Activated CD4-positive, alpha-beta T cell treated with anti-CD3 and anti-CD28 coated beads, Interleukin-2, amount 10 ng/mL, durations not matched to agents 7 days and 5 days (primary cell): ENCODE measurements at places on chromosomes 7 and 10.

DNA sequence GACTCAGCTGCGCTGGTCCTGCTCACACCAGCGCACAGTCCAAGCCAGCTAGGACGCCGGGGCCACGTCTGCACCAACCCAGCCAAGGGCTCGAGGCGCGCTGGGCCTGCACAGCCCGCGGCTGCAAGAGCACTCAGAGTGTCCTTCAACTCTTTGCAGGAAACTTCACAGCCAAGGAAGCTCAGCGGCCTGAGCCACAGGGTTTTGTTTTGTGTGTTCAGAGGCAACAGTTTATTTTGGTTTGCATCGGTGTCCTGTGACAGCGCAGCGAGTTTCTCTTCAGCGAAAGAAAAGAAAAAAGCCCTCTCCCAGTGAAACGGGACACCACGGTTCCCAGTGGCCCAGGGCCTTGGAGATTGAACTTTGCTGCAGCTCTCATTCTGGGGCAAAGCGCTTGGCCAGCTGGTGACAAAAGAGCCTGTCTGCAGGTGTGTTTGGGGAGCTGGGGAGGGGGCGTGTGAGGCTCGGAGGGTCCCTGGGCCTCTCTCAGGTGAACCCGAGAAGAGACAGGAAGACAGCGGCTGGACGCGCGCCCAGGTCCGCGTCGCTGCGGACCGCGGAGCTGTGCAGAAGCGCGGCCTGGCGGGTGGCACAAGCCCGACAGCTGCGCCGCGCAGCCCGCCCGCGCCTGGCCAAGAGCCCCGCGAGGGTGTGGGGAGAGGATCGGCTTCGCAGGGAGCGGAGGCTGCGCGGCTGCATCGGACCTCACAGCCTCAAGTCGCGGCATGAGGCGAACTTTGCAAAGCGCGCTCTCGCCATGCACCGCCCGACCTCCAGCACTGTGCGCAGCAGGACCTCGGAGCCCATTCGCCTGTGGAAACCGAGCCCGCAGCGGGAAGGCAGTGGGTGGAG lies 922 bp downstream of the CXCL12 start:
- H3K27ac ChIP-seq = no peak overlapping the region
- DNase-seq = no peak
- no peak overlapping the region for H3K4me3 ChIP-seq
- peaks cover 26% of the 10 kb centered on the region for H3K27me3 ChIP-seq

DNA sequence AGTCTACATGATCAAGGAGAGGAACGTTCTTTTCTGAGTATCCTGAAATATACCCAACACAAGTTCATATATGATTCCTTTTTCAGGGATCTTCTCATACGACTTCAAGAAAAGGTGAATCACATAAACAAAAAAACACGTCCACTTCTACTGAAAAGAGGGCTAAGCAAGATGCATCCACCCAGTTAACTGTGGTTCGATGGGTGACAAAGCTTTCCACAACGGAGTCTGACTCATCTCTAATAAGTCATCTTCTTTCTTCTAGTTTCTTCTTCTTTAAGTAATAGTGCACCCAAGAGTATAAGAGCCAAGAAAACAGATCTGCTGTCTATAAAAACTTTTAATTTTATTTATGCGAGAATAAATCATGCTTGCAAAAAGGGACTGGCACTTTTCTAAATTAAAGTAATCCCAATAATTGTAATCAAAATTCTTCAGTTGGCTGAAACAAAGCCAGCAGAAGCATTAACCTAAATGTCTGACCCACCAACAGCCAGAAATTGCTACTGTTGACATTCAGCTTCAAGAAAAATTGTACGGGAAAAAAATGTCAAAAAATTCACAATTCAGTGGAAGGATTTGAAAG lies 146.9 kb upstream of the ANK3 start:
- H3K4me1 ChIP-seq = peaks cover 22% of the 10 kb centered on the region
- peaks cover 12% of the 10 kb centered on the region for H3K36me3 ChIP-seq
- H3K27me3 ChIP-seq = no peaks in the 10 kb centered on the region
- peak; percentile 7 for DNase-seq
- no peak overlapping the region for H3K27ac ChIP-seq

DNA sequence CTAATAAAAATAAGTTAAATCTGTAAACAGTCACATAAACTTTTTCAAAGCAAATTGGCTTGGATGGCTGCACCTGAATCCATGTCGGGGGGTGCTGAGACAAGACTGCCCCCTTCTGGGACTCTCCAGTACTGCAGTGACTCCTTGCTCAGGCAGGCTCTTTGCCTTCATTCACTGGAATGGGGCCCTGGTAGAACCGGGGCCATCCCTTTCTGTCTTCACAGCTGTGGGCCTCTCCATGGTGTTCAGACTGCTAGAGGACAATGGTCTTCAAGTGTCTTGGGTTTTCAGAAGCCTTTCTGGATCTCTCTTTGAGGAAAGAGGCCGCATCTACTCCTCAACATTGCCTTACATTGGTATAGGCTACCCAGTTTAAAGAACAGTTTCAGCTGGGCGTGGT lies 16.1 kb upstream of the IMPDH1 start:
- no peak overlapping the region for H3K27ac ChIP-seq
- peaks cover 4% of the 10 kb centered on the region for H3K4me1 ChIP-seq
- no peaks in the 10 kb centered on the region for H3K36me3 ChIP-seq
- DNase-seq = peak; percentile 84
- no peak overlapping the region for H3K4me3 ChIP-seq
- H3K27me3 ChIP-seq = peaks cover 7% of the 10 kb centered on the region

DNA sequence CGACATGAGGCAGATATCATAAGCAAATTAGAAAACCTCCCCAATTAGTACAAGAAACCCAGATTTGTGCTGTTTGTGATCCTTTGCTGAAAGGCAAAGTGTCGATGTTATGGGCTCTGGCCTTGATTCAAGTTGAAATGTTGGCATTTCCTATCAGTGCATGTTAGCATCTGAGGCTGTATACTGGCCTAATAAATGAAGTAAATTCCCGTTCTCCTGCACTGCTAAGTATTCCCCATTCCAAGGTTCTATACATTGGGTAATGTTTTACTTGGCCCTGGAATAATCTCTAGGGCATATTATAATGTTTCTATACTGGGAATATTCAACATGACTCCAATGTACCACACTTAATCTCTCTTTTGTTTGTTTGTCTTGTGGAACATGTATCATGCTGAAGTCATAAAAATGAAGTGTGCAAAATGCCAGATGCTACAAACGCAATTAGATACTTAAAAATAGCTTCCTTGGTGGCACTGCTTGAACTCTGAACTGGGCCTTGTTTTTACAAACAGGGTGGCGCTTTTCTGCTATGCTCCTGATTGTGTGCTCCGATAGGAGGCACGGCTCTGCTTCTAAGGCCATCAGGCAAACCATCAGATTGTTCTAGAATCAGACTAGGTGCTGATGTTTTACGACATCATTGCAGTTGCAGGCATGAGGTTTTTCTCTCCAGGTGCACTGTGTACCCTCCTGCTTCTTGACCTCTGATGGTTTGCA lies 156.7 kb upstream of the TCF7L2 start:
- H3K27me3 ChIP-seq = no peaks in the 10 kb centered on the region
- H3K4me3 ChIP-seq = no peak overlapping the region
- H3K4me1 ChIP-seq = no peaks in the 10 kb centered on the region
- H3K27ac ChIP-seq = no peak overlapping the region

DNA sequence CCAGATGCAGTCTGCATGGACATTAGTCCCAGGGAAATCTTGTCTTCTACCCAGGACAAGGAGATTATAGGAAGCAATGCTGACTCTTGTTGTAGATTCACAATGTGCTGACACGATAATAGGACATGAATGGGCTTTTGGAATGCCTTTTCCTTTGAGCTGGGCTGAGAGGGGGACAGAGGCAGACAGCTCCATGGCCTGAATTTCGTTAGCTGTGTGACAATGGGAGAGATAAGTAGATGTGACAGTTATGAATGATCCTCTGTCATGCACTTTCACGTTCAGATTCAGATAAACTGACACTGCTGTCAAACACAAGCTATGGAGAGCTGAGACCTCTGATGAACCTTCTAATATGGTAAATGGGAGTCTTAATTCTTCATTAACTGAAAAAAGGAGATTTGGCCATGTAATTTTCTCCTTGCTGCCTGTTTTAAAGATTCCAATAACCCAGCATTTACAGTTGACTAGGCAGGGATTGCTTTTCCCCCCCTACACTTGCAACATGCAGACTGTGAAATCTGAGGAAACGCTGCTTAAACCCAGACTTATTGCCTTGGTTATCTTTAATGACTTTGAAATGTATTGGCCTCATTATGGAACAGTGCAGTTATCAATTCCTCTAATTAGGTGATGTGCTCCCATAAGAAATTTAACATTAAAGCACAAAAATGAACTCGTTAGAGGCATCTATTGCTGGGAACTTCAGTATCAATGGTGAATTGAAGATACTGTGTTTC lies 669.3 kb downstream of the AUTS2 start:
- peaks cover 3% of the 10 kb centered on the region for H3K27me3 ChIP-seq
- DNase-seq = no peak
- no peak overlapping the region for H3K27ac ChIP-seq
- no peaks in the 10 kb centered on the region for H3K36me3 ChIP-seq
- no peaks in the 10 kb centered on the region for H3K4me1 ChIP-seq

DNA sequence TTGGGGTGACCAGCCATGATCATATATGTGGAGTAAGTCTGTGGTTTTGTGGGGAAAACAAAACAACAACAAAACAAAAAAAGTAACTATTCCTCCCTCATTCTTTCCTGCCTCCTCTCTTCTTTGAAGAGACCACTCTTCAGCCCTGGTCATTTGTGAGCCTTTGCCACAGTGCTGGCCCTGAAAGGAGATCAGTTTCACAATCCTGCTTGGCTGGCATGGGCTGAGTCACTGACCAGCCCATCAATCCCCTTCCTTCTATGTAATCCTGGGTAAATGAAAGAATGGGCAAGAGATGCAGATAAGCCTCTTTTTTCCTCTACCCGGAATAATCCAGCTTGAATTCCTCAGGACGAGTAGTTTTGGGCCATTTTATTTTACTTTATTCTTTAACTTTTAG lies 13.6 kb downstream of the CSTF2T start:
- no peak overlapping the region for H3K4me3 ChIP-seq
- no peak for DNase-seq
- H3K27ac ChIP-seq = no peak overlapping the region
- no peaks in the 10 kb centered on the region for H3K4me1 ChIP-seq
- H3K27me3 ChIP-seq = peaks cover 12% of the 10 kb centered on the region
- H3K36me3 ChIP-seq = no peaks in the 10 kb centered on the region

GRCh38 chr10:1048349-1048731 lies 579 bp downstream of the IDI1 start:
- H3K4me3 ChIP-seq = peak overlapping the region; percentile 92
- no peaks in the 10 kb centered on the region for H3K27me3 ChIP-seq
- peak; percentile 56 for DNase-seq

DNA sequence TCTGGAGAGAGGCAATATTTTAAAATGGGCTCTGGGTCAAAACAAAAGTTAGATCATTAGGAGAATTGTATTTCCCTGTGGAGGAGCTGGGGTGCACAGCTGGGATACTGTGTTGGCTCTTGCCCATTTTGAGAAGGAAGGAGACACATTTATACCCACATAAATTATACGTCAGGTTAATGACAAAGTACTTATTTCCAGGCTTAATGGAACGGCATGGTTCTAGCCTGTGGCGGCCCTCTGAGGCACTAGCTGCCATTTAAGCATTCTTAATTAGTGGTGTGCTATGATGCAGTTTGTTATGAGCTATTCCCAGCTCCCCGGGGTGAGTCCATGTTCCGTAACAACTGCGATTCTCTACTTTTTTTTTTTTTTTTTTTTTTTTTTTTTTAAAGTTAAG lies 193.5 kb downstream of the SEC23IP start:
- H3K36me3 ChIP-seq = no peaks in the 10 kb centered on the region
- peaks cover 2% of the 10 kb centered on the region for H3K27me3 ChIP-seq
- no peak overlapping the region for H3K4me3 ChIP-seq
- no peak for DNase-seq
- H3K4me1 ChIP-seq = no peaks in the 10 kb centered on the region
- no peak overlapping the region for H3K27ac ChIP-seq

- no peaks in the 10 kb centered on the region for H3K36me3 ChIP-seq
- no peak overlapping the region for H3K27ac ChIP-seq
- H3K4me3 ChIP-seq = no peak overlapping the region
- H3K4me1 ChIP-seq = no peaks in the 10 kb centered on the region
- DNase-seq = no peak
Measured at GRCh38 chr7:69908454-69908853, 310.2 kb downstream of the AUTS2 start.

DNA sequence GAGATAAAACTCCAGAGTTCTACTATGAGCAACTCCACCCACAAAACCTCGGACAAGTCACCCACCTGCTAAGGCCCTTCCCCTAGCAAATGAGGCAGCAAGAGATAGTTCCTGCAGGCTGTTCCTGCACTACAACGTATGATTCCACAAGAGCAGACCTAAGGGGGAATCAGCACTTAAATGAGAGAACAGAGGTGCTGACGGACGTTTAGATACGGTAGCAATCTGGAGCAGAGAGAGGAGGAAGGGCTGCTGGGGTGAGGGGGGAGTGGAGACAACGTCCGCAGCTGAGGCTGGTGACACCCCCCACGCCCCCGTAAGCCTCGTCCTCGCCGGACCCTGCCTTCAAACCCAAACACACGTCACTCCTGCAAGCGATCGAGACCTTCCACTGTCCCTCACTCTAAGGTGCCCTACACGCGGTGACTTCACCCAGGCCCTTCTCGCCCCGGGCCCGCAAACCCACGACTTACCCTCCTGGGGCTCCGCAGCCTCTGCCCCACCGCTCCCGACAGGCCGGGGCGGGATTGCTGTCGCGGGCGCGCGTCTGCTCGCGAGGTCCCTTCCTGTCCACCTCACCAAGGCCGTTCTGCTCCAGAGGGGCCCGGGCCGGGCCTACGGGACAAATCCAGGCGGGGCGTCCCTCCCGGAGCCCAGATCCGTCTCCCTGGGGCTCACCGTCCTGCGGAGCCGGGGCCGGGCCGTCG lies 635 bp downstream of the ZNF12 start:
- peaks cover 38% of the 10 kb centered on the region for H3K4me1 ChIP-seq
- H3K27me3 ChIP-seq = no peaks in the 10 kb centered on the region
- peak overlapping the region; percentile 85 for H3K4me3 ChIP-seq

- no peak for DNase-seq
- no peaks in the 10 kb centered on the region for H3K36me3 ChIP-seq
- no peak overlapping the region for H3K27ac ChIP-seq
- H3K4me1 ChIP-seq = no peaks in the 10 kb centered on the region
Measured at GRCh38 chr7:18468795-18469194, 26.8 kb upstream of the HDAC9 start.

DNA sequence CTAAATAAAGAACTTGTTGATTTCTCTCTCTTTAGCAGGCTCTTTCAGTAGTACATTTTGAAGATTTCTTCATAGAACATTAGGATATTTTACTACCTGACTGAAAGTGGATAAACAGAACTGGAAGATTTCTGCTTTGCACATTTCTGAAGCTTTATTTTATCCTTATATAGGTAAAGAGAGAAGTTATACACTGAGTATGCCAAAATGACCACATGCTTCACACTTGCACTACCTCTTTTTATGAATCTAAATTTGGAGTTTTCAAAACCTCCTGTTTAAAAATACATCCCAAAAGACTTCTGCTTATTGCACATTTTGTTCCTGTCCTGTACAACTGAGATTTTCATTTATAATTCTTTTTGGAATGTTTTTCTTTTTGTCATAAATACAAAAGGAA lies 197.4 kb upstream of the PRPS1L1 start:
- no peaks in the 10 kb centered on the region for H3K27me3 ChIP-seq
- no peaks in the 10 kb centered on the region for H3K36me3 ChIP-seq
- no peak overlapping the region for H3K4me3 ChIP-seq

- peaks cover 9% of the 10 kb centered on the region for H3K27me3 ChIP-seq
- no peaks in the 10 kb centered on the region for H3K36me3 ChIP-seq
- DNase-seq = no peak
- no peaks in the 10 kb centered on the region for H3K4me1 ChIP-seq
- no peak overlapping the region for H3K4me3 ChIP-seq
Measured at GRCh38 chr10:77505431-77506334, 131.9 kb downstream of the KCNMA1 start.

GRCh38 chr7:93359520-93360198 lies 127.5 kb downstream of the VPS50 start:
- DNase-seq = no peak
- peaks cover 11% of the 10 kb centered on the region for H3K36me3 ChIP-seq
- H3K27ac ChIP-seq = no peak overlapping the region
- no peaks in the 10 kb centered on the region for H3K4me1 ChIP-seq
- no peak overlapping the region for H3K4me3 ChIP-seq
